ENCODE measurements at places on chromosomes 6 and 20. TPM values are rescaled to one million over a fixed set of nuclear protein-coding genes. Genes with fewer than 3 reads are reported as not detected.

SLC17A9 gene
- 1.3 TPM for total RNA-seq

OGFR gene
- total RNA-seq = 18.1 TPM

XKR7 gene
- 0.05 TPM for total RNA-seq

GRCh38 chr6:110526726-110527125, 50.3 kb upstream of the SLC22A16 start:
- no peak for DNase-seq

- no peak for DNase-seq
Measured at GRCh38 chr20:40431112-40431511, 257.9 kb downstream of the MAFB start.

RAET1G gene
- not detected for total RNA-seq
